ENCODE measurements at places on chromosomes 5 and 9.

- DNase-seq, result no peak
These were observed 50.1 kb downstream of the PPARGC1B start for GRCh38 chr5:149780043-149780737.

- DNase-seq, result no peak
These were observed 1.3 kb downstream of the RASA1 start for GRCh38 chr5:87268970-87269377.

GRCh38 chr9:93004561-93004960 lies 53.9 kb upstream of the SUSD3 start:
- no peak for DNase-seq

GRCh38 chr5:137847687-137848086 lies 20.0 kb upstream of the MYOT start:
- no peak for DNase-seq

GRCh38 chr9:130414910-130415746 lies 29.6 kb upstream of the ASS1 start:
- DNase-seq, result no peak

- DNase-seq, result no peak
These were observed 4.0 kb upstream of the PHYHD1 start for GRCh38 chr9:128916745-128917144.

DNA sequence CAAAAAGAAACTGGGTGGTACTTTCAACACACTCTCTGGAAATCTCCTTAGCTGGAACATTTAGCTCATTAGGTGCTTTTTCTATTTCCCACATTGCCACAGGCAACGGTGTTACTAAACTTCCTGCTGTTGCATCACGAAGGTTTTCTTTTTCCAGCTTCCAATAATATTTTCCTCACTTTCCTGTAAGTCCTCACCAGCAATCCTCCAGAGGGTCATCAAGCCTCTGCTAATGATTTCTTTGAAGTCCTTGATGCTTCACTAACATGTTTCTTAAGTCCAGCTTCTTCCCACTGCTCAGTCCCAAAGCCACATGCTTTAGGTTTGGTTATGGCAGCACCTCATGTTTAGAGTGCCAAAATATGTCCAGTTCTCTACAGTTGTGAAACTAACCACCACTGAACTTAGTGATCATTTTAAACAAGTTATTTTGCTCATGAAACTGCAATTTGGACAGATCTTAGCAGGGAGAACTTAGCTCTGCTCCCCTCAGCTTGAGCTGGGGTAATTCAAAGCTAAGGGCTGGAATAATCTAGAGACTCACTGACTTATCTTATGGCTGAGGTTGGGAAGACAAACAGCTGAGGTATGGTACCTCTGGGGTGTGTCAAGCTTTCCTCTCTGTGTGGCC lies 39.9 kb upstream of the RETREG1 start:
- DNase-seq, result no peak

- DNase-seq, result no peak
These were observed 913.1 kb downstream of the EFNA5 start for GRCh38 chr5:106757672-106758071.

DNA sequence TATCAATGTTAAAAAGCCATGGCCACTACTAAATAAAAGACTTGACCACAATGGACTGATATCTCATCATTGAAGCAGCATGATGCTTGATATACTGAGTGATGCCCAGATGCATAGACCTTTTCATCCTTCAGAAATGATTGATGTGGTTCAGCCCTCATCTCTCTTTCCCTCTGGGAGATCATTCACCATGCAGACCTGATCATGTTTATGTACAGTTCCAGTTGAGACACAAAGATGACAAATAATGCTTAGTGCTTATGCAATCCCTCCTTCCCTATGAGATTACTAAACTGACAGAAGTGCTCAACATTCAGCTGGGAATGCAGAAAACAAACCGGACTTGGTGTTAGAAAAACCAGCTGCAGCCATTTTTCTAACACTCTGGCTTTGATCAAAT lies 91.9 kb upstream of the TLR4 start:
- DNase-seq, result no peak

GRCh38 chr5:10672146-10673016 lies 88.7 kb downstream of the DAP start:
- DNase-seq, result no peak

GRCh38 chr5:51821697-51822096 lies 438.4 kb downstream of the ISL1 start:
- DNase-seq, result no peak

- no peak for DNase-seq
These were observed 401.3 kb upstream of the DAB2 start for GRCh38 chr5:39826051-39826450.

- DNase-seq, result peak; percentile 7
These were observed 37.8 kb downstream of the NEURL1B start for GRCh38 chr5:172678902-172679301.

DNA sequence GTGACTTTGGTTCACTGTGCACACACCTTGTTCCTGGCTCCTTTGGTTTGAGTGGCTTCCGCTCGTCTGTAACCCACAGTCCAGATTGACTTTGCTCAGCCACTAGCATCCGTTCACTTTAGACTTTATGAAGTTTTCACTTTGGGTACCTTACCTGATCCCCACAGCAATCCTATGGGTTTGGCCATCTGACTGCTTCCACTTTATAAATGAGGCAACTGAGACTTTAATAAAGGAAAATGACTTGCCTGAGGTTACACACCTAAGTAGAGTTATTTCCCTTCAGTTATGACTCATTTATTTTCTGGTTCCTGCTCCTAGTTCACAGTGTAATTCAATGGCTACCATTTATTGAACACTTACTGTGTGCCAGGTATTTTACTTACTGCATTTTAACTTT lies 94.2 kb upstream of the SAP30L start:
- no peak for DNase-seq

GRCh38 chr9:28004900-28005299 lies 431.6 kb upstream of the C9orf72 start:
- DNase-seq, result no peak

DNA sequence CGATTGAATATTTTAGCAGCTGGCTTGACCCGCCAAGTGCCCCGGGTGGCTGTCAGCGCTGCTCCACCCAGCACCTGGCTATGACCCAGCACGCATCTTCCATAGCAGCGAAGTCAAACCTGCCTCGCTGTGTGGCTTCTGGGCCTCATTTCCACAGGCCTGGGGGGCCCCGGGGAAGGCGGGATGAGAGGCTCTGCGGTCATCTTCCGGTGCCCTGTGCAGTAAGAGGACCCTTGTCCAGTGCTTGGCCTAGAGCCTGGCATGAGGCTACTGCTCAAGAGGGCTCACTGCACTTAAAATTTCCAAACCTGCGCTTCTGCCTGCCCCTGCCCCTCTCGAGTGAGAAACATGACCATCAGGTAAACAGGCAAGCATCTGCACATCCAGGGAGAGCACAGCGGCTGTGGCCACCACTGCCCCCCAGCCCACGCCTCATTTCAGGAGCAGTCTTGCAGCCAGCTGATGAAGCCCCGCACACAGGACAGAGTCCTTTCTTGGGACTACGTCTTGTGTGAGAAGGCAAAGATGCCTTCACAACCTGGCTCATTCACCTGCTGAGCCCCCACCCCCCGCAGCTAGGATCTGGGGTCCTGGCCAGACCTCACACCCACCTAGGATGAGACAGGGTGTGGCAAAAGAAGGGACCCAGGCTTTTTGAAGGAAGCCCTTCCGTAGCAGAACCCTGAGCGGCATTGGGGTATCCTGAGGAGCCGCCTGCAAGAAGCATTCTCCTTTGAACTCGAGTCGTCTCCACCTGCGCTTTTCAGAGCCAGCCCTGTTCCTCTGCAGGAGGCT lies 69.5 kb upstream of the UNC5A start:
- no peak for DNase-seq

- DNase-seq, result no peak
These were observed 47.7 kb downstream of the SPTAN1 start for GRCh38 chr9:128600099-128600498.

GRCh38 chr5:44675296-44675695 lies 133.5 kb upstream of the MRPS30 start:
- no peak for DNase-seq

GRCh38 chr5:56673171-56673570 lies 142.2 kb upstream of the MAP3K1 start:
- DNase-seq, result no peak

DNA sequence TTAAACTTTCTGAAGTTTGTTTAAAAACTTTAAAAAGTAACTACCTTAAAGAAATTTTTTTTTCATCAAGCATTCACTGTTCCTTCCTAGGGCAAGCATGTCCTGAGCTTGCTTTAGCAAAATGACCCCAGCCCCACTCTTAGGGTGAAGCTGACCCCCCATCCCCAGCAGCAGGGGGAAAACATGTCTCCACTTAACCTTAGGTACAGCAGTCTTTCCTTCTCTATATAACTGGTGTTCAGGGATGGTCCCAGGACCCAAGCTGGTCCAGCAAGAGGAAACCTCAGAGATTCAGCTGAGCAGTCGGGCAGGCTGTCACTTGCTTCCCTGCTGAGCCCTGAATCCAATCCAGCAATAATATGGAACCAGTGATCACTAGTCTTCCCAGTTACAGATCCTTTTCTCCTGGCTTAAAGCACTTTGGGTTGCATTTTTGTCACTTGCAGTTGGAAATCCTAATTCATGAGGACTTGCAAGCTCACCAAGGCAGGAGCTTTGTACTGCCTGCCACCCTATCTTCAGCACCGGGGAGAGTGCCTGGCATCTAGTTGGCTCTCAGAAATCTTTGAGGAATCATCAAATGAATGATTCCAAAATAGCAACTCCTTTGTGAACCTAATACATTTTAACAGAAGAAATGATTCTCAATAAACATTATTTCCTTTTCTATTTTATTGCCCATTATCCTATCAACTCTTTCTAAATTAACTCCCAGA lies 91.2 kb downstream of the FSTL4 start:
- no peak for DNase-seq

DNA sequence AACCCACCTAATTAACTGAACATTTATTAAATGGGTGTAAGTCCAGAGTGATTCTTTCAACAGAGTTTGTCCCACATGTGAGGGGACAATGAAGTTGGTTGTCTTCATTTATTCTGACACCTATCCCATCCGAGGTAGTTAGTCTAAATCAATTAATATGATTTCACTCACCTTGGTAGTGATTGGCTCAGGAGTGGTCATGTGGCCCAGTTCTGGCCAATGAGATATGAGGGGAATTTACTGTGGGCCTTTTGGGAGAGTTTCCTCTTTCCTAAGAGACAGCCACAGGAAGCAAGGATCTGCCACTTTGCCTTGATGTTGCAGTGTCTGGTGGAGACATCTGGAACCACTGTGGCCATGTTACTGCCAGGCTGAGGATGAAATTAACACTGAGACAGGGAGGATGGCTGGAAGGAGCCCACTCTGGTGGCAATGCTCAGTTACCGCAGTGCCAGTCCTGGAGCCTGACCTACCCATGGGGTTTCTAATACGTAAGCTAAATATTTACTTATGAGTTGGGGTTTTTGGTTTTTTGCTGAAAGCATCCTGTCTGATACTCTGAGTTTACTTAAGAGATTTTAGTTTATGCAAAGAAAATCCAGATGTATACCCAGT lies 118.6 kb downstream of the FGF18 start:
- DNase-seq, result no peak

- DNase-seq, result no peak
These were observed 222.0 kb downstream of the MAN2A1 start for GRCh38 chr5:109911731-109912130.

GRCh38 chr5:127697894-127698600 lies 5.1 kb upstream of the CCDC192 start:
- no peak for DNase-seq

DNA sequence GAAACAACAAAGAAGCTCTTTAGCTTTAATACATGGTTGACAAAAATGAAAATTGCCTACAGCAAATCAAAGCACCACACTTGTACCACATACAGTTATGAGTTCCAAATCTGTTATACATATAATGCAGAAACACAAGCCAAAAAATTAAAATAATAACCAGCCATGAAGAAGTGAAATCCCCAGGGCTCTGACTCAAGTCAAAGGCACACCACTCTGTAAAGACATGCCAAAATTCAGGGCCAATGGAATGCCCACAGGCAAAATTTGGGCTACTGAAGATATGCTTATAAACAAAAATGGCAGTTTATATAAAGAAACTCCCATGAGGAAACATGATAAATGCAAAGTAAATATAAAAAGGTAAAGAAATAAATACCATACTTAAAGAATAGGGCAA lies 29.0 kb downstream of the THBS4 start:
- DNase-seq, result no peak

- no peak for DNase-seq
These were observed 2.8 kb downstream of the FBN2 start for GRCh38 chr5:128535251-128535650.

GRCh38 chr5:142235050-142235797 lies 89.6 kb downstream of the SPRY4 start:
- DNase-seq, result no peak

DNA sequence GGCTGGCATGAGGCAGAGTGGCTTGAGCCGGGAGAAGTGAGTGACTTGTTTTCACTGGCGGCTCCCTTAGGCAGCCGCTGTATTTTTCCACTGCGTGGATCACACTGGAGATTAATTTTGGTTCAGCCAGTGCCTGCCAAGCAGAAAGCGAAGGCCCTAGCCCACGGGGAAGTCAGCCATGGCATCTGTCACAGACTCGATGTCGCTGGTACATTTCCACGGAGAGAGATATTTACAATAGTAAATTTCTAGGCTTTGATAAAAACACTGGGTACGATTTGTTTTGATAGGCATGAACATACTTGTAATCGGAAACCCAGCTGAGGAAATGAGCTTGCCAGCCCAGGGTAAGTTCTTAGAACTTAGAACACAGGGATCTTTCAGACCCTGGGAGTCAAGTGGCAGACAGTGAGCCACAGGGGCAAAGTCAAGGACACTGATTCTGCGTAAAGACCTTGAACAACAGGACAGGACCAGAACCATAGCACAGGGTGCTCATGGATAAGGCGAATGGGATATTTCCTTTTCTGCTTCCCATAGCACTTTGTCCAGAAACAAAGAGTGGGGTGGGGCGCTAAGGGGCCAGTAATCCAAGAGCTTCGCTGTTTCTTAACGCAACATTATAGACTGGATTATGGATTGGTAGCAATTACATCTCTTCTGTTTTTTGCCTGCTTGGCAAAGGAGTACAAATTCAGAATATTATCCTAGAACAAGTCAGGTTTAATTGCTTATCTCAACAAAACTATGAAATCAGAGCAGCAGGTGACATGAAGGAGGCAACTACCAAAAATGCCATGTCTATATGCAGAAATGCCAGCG lies 4.5 kb downstream of the DUSP1 start:
- DNase-seq, result no peak

DNA sequence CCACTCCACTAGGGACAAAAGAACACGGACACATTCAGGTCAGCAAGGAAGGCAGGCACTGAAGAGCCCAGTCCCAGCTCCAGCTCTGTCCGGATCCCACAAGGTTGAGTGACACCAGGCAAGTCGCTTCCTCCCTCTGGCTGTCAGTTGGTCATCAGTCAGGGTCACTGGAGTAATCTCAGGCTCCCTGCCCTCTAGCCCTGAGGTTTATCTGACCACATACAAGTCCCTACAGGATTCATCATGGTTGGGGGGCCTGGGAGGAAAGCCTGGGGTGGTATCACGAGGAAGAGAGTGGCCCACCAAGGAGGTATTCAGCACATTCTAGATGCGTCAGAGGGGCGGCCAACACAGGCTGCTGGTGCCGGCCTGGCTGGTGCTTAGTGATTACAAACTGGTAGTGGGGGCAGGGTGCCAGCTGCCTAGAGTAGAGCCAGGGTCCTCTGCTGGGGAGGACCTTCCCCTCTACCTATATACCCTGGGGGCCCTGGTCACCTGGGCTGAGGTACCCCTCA lies 81.5 kb downstream of the SHB start:
- peak; percentile 52 for DNase-seq
